ENCODE measurements at places on chromosomes 16 and 17.

GRCh38 chr17:7023576-7024401 lies 939 bp downstream of the BCL6B start:
- peak; percentile 73 for DNase-seq

GRCh38 chr17:306116-306515 lies 46.5 kb downstream of the RPH3AL start:
- DNase-seq = no peak

GRCh38 chr16:70432356-70432722 lies 6.6 kb downstream of the ST3GAL2 start:
- DNase-seq = no peak

GRCh38 chr16:49419006-49419405 lies 45.4 kb downstream of the C16orf78 start:
- DNase-seq = no peak

DNA sequence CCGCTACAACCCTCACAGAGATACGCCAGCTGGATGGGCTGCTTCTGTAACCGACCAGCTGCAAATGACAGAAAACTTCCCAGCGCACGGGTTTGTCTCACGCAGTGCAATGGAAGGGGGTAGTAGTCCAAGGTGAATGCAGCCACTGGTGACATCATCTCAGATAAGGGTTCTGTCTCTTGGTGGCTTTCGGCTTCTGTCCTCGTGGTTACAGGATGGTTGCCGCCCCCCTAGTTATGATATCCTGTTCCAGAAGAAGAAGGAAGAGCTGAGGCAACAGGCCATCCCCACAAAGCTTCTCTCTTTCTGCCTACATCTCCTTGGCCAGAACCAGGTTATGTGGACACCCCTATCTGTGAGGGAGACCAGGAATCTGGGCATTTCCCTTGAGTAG lies 40.3 kb upstream of the BAHCC1 start:
- DNase-seq = no peak

DNA sequence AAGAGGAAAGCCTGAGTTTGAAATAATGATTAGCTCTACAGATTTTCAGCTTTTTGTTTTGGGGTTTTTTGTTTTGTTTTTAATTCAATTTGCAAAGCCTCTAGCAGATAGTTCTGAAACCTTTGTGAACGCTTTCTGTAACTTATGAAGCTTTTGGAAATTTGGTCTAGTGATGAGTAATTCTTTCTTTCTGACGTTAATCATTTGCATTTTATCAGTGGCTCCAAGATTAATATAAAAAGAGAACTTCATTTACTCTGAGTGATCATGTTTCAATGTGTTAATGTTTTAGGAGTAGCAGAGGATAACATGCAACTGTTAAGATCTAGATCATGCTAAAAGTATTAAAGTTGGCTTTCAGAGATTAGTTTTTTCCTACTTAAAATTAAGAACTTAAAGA lies 160.3 kb upstream of the TBX2 start:
- peak; percentile 42 for DNase-seq

Measured in fibroblast of lung (primary cell).